ENCODE measurements at places on chromosomes 1 and 21.

DNA sequence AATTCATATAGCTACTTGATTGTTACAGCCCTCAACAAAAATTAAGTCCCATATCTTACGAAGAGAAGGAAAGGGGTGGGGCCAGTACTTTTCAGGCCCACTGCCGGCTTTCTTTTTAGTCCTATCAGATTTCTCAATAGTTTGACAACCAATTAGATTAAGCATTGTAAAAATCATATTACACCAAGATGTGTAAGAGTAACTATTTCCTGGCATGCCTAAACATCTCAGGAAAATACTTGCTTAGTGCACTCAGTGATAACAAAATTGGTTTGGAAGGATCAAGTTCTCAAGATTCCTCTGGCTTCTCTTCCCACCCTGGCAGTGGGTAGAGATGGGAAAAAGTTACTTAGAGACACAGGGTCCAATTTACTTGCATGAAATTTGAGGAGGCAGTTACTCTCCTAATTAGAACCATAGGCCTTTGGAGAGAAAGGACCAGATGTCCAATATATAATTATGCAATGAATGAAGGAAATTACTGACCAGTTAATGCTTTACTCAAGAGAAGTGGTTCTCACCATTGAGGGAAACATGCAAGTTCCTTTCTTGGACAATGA, 30.1 kb downstream of the STPG1 start:
- no peak for DNase-seq

DNA sequence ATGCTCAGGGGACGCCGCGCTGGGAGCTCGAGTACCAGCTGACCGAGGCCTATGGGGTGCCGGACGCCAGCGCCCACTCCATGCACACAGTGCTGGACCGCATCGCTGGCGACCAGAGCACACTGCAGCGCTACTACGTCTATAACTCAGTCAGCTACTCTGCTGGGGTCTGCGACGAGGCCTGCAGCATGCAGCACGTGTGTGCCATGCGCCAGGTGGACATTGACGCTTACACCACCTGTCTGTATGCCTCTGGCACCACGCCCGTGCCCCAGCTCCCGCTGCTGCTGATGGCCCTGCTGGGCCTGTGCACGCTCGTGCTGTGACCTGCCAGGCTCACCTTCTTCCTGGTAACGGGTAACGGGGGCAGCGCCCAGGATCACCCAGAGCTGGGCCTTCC, 1.3 kb upstream of the XKR8 start:
- DNase-seq: no peak

GRCh38 chr1:37473431-37474045, 842 bp upstream of the ZC3H12A start:
- DNase-seq: no peak

DNA sequence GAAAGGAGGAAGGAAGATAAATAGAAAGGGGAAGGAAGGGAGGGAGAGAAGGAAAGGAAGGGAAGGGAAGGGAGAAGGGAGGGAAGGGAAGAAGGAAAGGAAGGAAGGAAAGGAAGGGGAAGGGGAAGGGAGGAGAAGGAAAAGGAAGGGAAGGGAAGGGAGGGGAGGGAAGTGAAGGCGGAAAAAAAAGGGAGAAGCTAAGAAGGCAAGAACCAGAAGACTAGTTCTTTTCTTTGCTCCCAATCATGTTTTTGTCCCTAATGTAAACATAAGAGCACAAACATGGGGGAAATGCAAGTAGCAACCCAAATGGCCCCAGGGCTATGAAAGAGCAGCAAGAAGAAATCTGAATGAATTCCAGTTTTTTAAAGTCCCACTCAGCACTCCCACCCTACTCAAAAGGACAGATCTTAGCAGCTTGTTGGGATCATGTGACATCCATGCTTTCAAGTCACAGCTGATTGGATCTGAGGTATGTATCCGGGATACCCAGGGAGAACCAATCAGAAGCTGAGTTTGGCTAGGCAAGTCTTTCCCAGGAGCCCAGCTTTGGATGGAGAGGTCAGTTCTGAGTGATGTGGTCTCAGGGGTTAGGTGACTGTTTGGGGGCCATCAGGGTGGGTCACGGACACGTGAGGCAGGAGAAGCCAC, 24.2 kb upstream of the FHAD1 start:
- DNase-seq: no peak

DNA sequence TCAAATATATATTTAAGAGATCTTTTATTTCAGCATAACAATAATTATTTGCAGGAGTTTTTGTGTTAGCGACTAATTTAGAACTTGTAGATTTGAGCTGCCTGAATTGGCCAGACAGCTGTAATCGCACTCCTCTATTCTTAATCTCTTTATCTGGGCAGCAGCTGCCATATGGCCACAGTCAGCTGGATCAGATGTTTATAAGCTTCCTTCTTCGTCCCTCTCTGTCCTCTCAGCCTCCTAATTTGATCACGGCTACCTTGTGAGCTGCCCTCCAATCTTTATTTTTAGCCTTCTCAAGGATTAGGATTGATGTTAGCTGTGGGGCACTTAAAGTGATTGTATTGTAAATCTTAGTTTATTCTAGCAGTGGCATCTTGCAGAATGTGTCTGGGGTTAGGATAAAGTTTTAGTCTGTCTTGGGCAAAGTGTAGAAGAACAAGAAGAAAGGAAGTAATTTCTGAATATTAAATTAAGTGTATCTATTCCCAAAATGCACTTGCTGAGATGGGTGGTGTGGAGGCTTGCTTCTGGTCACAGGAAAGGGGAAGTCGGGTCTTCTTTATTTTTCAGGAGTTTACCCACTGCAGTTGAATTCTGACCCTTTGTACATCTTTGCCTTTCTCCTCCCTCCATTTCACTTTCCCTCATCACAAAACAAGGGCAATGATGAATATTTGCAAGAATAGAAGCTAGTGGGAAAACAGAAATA, 1.1 kb downstream of the ZBTB18 start:
- DNase-seq: no peak

DNA sequence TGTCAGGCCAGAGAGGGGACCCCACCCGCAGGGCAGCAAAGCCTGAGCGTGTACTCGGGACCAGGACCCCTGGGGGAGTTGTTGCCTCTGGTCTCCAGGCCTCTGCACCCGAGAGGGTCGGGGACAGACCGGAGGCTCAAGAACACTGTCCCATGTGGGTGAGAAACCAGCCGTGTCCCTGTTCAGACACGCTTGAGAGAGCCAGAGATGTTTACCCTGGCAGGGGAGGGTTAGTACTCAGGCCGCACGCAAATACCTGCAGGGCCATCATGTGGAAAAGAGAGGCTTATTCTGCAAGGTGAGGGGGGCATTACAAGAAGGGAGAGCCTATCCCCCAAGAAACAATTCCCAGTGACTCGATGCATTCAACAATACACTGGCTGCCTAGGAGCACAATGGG, 74.0 kb upstream of the ARHGEF16 start:
- no peak for DNase-seq

DNA sequence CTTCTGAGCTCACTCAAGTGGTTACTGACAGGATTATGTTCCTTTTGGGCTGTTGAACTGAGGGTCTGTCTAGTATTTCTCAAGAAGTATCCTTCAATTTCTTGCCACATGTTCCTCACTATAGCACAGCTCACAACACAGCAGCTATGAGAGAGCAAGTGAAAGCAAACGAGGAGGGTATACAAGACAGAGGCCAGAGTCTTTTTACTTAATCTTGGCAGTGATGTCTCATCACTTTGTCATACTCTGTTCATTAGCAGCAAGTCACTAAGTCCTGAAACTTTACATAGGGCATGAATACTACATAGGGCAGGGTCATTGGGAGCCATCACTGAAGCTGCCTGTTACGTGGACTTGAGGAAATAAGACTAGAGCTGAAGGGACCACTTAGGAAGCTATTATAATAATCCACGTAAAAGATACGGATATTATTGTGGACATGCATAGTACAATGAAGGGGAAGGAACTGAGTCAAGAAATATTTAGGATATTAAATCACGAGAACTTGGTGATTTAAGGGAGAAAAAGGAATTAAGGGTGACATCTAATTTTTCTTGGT, 63.7 kb downstream of the SLC30A7 start:
- DNase-seq: no peak

DNA sequence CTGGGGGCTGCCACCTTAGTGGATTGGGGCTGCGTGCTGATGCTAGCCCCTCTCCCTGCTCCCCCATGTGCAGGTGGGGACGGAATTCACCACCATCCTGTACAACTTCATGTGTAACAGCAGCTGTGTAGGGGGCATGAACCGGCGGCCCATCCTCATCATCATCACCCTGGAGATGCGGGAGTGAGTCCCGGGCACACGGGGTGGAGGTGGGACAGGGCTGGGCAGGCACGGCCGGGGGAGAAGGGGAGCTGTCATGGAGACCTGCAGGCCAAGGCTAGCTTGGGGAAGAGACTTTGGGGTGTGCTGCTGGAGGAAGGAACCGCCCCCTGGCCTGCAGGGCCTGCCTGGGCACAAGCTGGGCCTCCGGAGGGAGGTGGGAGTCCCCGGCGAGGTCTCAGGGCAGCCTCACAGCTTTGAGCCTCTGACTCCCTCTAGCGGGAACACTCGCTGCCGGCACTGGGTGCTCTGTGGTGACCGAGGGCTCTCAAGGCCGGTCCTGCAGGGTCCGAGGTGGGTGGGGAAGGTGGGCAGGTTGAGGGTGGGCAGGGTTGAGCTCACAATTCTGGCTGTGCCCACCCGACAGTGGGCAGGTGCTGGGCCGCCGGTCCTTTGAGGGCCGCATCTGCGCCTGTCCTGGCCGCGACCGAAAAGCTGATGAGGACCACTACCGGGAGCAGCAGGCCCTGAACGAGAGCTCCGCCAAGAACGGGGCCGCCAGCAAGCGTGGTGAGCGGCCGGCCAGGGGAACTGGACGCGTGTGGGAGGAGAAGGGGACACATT, 25.0 kb upstream of the CCDC27 start:
- no peak for DNase-seq

- no peak for DNase-seq
Measured at GRCh38 chr1:245201827-245202226, 47.0 kb downstream of the KIF26B start.

DNA sequence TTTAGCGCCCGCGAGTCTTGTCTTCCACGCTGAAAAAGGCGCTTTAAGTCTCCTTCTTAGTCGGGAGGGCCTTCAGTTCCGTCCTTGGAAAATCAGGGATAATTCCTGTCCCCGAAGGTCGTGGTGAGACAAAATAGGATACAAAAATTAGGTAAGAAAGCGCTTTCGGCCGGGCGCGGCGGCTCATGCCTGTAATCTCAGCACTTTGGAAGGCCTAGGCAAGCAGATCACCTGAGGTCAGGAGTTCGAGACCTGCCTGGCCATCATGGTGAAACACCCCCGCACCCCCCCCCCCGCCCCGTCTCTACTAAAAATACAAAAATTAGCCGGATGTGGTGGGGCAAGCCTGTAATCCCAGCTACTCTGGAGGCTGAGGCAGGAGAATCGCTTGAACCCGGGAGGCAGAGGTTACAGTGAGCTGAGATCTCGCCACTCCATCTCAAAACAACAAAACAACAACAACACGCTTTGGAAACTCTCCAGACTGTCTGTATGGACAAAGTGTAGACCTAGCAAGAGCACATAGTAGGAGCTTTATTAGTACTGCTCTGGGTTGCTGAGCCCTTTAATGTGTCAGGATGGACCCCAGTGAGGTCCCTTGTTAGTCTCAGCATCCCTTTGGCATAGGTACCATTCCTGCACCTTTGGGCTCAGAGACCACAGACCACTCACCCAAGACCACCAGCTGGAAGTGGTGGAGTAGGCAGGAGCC, 790 bp upstream of the TMEM54 start:
- no peak for DNase-seq

DNA sequence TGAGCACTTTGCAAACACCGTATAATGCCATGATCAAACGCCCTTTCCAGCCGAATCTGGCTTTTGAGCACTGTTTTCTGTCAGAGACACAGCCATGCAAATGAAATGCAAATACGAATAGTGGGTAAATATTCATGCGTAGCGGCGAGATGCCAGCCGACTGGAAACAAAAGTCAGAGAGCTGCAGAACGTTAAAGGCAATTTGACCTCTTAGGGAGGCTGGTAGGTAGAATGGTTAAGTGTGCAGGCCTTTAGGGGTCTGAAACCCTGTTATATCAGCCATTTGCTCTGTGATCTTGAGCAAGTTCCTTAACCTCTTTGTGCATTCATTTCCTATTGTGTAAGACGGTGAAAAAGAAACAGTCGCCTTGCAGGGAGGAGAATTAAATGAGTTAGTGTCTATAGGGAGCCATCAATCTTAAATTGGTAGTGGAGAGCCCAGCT, 6.5 kb upstream of the SDHB start:
- no peak for DNase-seq

- no peak for DNase-seq
Measured at GRCh38 chr21:43881283-43881682, 16.3 kb downstream of the AGPAT3 start.

DNA sequence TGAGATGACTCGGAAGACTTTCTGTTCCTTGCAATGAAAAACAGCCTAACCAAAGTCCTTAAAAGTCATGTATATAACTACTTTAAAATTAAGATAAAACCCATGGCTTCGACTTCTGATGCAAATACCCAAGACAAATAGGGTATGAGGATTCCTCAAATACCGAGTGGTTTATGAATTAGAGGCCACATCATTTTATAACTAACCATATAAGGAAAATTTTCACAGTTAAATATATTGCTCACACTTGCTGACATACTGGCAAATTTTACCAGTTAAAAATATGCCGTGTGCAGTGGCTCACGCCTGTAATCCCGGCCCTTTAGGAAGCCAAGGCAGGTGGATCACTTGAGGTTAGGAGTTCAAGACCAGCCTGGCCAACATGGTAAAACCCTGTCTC, 5.4 kb downstream of the RERE start:
- DNase-seq: no peak

- DNase-seq: no peak
Measured at GRCh38 chr1:204493984-204494280, 673 bp downstream of the PIK3C2B start.

- DNase-seq: no peak
Measured at GRCh38 chr1:209556162-209556690, 27.3 kb upstream of the CAMK1G start.

GRCh38 chr1:185561629-185562028, 172.6 kb upstream of the HMCN1 start:
- DNase-seq: no peak

- DNase-seq: no peak
Measured at GRCh38 chr1:174005032-174005431, 17.1 kb downstream of the RC3H1 start.

GRCh38 chr1:59414406-59415133, 117.7 kb downstream of the FGGY start:
- DNase-seq: no peak

DNA sequence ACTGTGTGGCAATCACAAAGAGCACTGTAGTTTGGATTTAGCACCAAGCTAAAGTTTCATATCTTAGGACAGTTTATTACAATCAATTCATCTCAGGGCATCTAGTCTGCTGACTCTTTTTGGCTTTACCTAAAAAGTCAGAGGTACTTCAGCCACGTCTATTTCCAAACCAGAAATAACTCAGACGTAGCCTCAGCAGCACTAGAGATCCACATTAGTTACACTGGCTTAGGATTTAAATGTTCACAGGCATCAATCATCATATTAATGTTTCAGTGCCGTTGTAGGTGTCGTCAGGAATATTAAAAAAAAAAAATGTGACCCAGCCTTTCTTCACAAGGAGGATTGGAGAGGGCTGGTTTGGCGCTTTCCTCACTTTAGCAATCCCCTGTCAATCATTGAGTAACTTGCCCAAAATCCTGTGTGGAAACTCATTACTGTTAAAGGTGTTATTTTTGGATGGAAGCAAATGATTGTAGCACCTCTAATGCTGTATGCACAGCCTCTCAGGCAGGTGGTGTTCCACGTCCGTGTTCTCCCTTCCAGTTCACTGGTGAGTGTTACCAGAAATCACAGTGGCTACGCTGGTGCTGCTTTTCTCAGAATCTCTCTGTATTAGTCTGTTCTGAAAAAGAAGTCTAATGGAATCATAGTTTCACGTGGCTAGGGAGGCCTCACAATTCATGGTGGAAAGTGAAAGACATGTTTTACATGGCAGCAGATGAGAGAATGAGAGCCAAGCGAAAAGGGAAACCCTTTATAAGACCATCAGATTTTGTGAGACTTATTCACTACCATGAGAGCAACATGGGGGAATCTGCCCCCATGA, 45.4 kb downstream of the NEK7 start:
- DNase-seq: no peak

All from activated CD8-positive, alpha-beta memory T cell treated with anti-CD3 and anti-CD28 coated beads for 1 hour (primary cell).